Ecto neural progenitor cell (in vitro differentiated cells): ENCODE measurements at places on chromosomes 7 and 10.

- DNase-seq, result no peak
These were observed 326.4 kb downstream of the SFMBT2 start for GRCh38 chr10:7084280-7085005.

GRCh38 chr7:1283337-1283736 lies 50.7 kb downstream of the UNCX start:
- no peak for DNase-seq

DNA sequence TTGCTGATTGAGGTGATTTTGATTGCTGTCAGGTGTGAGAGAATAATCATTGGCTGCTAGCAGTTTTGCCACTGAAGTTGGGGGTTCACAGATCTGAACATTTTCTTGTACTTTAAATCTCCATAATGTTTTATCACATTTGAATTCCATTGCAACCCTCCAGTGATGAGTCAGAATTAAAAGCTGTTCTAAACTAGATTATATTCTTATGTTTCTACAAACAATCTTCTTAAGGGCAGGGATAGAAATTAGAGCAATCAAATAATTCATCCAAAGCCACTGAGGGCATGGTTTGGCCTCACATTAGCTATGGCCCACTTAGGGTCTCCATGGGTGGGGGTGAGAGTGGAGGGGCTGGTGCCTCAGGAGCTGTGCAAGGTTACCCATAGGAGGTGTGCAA lies 53.0 kb upstream of the RPA3 start:
- DNase-seq, result no peak

DNA sequence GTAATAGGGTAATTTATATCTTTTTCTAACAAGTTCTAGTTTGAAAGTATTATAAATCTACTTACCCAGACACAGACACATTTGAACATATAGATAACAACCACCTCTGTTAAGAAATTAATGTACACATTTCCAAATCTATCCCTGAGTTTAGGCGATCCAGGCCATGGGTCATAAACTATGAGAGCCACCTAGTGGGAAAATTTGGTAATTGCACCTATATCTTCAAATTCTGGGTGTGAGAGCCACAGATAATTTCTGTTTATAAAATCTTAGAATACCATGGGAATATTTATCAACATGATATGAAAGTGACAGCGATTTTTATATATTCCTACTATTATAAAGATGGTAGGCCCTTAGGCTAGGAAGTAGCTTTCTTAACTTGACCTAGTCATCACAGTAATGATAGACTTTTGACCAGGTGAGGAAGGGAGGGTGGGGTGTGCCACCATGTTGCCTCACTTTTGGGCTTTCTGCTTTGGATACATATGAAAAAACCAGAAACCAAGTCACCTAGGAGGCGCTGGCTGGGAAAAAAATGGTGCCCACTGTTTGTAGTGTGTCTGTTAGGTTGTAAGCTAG lies 8.0 kb upstream of the EPHA1 start:
- DNase-seq, result no peak

DNA sequence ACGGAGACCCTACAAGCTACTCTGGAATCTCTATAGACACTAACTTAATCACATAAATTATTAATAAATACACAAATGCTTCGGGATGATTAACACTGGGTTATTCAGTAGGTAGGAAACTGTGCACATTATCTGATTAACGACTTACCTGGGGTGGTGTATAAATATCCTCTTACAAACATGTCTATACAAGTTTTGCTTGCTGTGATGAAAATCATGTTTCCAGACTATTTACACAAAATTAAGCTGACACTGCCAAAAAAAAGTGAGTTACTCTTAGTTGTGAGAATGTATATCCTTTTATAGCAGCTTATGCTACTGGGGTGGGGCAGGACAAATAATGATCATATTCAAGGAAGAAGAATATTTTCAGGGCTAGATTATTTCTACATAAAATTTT lies 314.6 kb downstream of the C7orf25 start:
- no peak for DNase-seq

GRCh38 chr7:34157137-34157536 lies 251.8 kb downstream of the BMPER start:
- no peak for DNase-seq

GRCh38 chr7:34886856-34887255 lies 150.4 kb downstream of the DPY19L1 start:
- DNase-seq, result no peak

- DNase-seq, result no peak
These were observed at the start of gene GARIN1A for GRCh38 chr7:128671992-128672391. Gene GARIN1A (plus strand): TSS chr7:128672292. CDS start chr7:128672398, 106 bp downstream.

GRCh38 chr10:66844176-66844942 lies 81.5 kb upstream of the LRRTM3 start:
- DNase-seq, result no peak

- peak; percentile 48 for DNase-seq
These were observed 243.6 kb downstream of the TWIST1 start for GRCh38 chr7:18873734-18874336.
